ENCODE measurements at places on chromosomes 4 and X. TPM values are rescaled to one million over a fixed set of nuclear protein-coding genes. Genes with fewer than 3 reads are reported as not detected.

DNA sequence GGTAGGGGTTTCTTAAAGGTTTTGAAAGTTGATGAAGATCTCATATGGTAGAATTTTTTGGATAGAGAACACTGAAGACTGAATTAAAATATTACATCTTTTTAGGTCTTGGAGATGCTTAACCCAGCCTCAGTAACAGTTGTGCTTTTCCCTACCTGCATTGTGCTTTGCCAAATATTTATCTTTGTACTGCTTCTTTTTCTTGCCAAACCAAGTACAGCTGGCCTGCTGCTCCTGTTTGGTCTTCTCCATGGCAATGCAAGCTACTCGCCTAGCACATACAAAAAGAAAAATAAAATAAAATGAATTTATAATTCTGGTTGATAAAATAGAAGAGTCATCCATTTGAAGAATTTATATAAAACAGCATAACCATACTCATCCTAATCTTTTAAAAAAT, 95.4 kb downstream of the NYX start:
- DNase-seq, result no peak
- H3K36me3 ChIP-seq, result no peaks in the 10 kb centered on the region
- no peaks in the 10 kb centered on the region for H3K27me3 ChIP-seq
- H3K27ac ChIP-seq, result no peak overlapping the region

DNA sequence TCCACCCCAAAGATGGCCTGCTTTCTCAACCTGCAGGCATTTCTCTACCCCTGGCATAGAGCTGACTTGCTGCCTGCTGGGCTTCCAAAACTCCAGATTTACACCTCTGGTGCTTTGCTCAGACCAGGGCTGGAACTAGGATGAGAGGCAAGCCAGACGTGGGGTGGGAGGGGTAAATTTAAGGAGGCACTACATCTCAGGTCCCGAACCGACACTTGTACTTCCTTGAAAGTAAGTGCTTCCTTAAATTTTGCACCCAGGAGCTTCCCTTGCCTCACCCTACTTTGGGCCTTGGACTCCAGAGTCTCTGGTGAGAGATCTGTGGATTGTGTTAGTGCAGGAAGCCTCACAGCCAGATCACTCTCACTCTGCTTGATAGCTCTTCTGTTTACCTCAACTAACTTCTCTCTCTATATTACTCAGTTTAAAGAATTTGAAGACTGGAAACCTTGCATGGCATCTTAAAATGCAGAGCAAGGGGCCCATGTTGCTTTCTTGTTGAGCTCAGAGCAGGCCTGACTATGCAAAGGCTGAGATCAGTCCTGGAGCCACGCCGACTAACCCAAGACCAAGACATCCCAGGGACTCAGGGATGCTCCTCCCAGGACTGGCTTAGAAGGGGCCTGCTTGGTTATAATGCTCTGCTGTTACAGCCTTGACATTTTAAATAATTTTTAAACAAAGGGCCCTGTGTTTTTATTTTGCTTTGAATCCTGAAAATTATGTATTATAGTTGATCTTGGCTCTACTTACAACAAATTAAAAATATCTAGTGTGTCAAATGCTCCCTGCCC, 145.0 kb upstream of the LEF1 start:
- peaks cover 14% of the 10 kb centered on the region for H3K4me1 ChIP-seq
- no peak overlapping the region for H3K27ac ChIP-seq
- H3K36me3 ChIP-seq, result no peaks in the 10 kb centered on the region

DNA sequence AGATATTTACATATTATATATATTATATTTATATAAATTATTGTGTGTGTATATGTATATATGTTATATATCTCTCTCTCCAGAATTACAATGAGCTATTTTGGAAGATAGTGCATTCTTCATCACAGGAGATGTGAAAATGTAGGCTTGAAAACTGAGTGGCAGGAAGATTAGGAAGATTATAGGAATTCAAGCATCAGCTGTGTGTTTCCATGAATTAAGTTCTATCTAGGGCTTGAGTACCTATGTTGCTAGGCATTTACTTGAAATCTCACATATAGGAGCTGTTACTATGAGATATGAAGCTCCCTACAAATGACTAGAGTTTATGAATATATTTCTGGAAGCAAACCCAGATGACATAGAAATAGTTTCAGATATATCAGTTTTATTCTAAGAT, 328.7 kb downstream of the EPHA5 start:
- no peak for DNase-seq
- peaks cover 5% of the 10 kb centered on the region for H3K4me1 ChIP-seq
- no peak overlapping the region for H3K27ac ChIP-seq
- no peaks in the 10 kb centered on the region for H3K36me3 ChIP-seq

- no peak overlapping the region for H3K27ac ChIP-seq
- DNase-seq, result no peak
- H3K4me1 ChIP-seq, result no peaks in the 10 kb centered on the region
- no peak overlapping the region for H3K4me3 ChIP-seq
- H3K27me3 ChIP-seq, result no peaks in the 10 kb centered on the region
- no peaks in the 10 kb centered on the region for H3K36me3 ChIP-seq
These were observed 1333.9 kb upstream of the TENM3 start for GRCh38 chr4:180909279-180909678.

DNA sequence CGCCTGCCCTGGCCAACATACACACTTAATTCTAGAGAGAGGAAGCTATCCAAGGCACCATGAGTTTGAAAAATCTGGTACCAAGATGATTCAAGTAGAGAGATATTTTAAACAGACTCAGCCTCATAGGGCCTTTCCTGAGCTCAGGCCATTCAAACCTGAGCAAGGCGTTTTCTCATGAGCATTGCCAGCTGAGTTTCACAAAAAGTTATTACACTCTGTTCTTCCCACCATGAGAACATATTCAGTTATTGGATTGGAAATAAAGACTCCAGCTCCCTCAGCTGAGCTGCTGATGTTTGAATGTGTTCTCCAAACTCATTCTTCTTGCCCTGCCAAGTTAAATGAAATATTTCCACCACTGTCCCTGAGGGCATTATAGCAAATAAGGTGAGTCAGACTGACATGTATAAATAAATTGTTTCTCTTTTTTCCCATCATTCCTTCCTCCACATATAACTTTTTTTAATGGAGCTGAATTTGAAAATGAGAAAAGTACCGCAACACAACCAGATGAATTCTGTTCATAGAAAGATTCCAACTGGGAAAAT, 429.6 kb downstream of the RAB28 start:
- H3K27me3 ChIP-seq, result no peaks in the 10 kb centered on the region
- no peak overlapping the region for H3K4me3 ChIP-seq
- no peaks in the 10 kb centered on the region for H3K4me1 ChIP-seq
- no peaks in the 10 kb centered on the region for H3K36me3 ChIP-seq

DNA sequence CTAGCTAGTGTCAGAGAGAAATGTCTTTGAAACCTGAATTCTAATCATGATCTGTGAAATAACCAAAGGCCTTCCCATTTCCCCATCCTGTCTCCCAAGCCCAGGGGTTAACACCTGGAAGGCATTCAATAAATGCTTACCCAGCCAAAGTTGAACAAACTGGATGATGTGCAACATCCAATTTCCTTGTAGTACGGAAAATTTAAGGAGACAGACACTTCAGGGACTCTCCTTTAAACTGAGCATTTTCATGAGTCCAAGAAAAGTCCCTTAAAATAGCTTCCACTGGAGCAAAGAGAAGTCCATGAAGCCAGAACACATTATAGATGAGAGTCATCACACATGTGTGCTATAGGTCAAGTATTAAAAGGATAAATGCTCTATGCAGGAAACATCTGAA, 271.2 kb downstream of the RAB28 start:
- no peaks in the 10 kb centered on the region for H3K27me3 ChIP-seq
- H3K36me3 ChIP-seq, result no peaks in the 10 kb centered on the region
- DNase-seq, result no peak

Gene ADGRG4
- total RNA-seq, result not detected

Gene PRRG3
- total RNA-seq, result not detected

Gene BGN
- total RNA-seq, result 0.16 TPM

Gene RTL5
- 0.18 TPM for total RNA-seq

Measured in SJCRH30 (cell line).